H1 (cell line): ENCODE measurements at places on chromosomes 5 and 9. TPM values are rescaled to one million over a fixed set of nuclear protein-coding genes. Genes with fewer than 3 reads are reported as not detected.

Gene IRX2
- 40.4 and 47.5 TPM in 2 replicates for total RNA-seq

DNA sequence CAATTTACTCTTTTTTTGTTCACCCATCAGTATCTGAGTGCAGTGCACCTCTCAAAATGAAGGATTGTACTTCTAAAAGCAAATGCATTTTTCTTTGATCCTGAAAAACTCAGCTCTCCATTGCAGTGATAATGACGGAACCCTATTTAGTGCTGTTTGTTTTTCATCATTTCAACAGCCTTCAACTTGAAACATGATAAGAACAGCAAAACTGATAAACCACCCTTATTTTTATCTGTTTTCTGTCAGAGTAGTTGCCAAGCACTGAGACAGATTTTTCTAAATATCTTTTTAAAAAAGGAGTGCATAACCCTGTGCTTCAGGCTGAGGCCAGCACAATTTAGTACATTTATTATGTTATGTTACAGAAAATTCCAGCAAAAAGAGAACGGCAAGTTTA is 549.8 kb upstream of the DMAC1 start:
- DNase-seq, result no peak

- DNase-seq, result no peak
Observed at GRCh38 chr9:77957652-77958051, 74.0 kb downstream of the GNAQ start.

DNA sequence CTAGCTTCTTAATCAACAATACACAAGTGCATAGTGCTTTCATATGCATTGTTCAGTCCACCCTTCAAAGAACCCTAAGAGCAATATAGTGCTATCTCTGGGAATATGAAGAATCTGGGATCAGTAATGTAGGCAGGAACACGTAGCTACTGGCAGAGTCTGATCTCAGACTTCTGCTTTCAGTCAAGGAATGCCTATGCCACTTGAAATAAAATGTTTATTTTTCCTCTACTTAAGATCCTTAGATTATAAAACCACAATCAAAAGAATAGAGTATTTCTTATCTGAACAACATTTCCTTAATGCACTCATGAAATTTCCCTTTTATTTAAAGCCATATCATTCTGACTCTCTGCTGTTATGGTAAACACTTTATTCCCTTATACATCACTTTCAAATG is 1407.8 kb upstream of the C9orf72 start:
- DNase-seq, result no peak

GRCh38 chr9:125444166-125444565 is 182.5 kb downstream of the GAPVD1 start:
- no peak for DNase-seq

GRCh38 chr5:11477786-11478185 is 426.5 kb downstream of the CTNND2 start:
- DNase-seq, result no peak

- DNase-seq, result no peak
Observed at GRCh38 chr9:136009516-136009915, 48.3 kb upstream of the UBAC1 start.

Gene TDRD7
- 2.1 and 2.3 TPM in 2 replicates for total RNA-seq

DNA sequence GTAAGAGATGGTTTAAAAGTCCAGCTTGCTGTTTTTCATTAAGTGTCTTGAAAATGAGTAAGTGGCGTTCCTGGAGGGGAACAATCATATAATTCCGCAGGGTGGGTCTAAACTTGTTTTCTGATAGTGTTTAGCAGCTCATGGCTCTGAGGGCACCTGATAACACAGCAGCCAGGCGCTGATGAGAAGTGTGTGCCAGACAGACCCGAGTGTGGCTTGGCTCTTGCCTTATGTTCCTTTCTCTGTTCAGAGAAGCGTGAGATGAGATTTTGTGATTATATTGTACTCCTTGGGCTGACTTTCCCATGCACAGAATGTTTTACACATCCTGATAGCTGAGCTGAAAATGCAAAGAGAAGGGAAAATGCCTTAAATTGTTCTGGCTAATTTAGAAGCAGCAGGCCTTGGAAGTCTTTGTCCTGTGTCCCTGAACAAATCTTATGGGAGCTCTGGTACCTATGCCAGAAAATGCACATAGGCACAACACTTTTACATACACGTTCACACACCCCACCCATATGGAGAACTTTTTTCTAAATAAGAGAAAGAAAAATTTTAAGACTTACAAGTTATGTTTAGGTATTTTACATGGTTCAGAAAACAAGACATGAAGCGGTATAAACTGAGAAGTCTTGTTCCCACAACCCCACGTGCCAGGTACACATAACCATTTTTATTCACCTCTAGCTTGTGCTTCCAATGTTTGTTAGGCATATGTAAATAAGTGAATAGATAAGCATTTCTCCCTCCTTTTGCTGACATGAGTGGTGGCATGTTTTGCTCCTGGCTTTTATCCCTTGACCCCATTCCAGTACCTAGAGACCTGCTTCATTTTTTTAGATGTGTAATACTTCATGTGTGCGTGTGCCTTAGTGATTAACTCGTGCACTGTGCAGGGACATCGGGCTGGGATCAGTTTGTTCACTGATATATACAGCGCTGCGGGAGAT is 152.2 kb upstream of the OTULINL start:
- no peak for DNase-seq

- no peak for DNase-seq
Observed at GRCh38 chr9:749716-750115, 91.8 kb upstream of the DMRT1 start.

Gene BAAT
- total RNA-seq, result 0.17 TPM in 1 of 2 replicates, not detected in the other

Gene SLC24A2
- 6.4 and 6.5 TPM in 2 replicates for total RNA-seq

Gene IFNA4
- not detected in 2 replicates for total RNA-seq
